ENCODE measurements at places on chromosomes 4 and X. TPM values are rescaled to one million over a fixed set of nuclear protein-coding genes. Genes with fewer than 3 reads are reported as not detected.

GRCh38 chr4:175906384-175906783 lies 94.3 kb upstream of the GPM6A start:
- no peak for DNase-seq

DNA sequence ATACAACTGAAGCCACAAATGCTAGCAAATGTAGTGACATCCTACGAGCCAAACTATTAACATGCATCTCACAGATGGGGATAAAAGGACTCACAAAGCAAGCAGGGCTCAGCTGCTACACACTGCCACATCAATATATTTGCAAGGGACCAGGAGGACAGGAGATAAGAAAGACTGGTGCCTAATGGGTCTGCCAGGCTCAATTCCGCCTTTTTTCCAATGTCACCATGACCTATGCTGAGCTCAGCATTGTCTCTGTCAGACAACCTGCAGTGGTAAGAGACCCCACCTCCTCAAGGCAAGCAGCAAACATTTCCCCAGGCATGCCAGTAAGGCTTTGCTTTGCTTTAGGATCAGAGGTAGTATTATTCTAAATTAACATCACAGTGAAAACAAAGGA lies 435 bp downstream of the DCX start:
- no peak for DNase-seq

DNA sequence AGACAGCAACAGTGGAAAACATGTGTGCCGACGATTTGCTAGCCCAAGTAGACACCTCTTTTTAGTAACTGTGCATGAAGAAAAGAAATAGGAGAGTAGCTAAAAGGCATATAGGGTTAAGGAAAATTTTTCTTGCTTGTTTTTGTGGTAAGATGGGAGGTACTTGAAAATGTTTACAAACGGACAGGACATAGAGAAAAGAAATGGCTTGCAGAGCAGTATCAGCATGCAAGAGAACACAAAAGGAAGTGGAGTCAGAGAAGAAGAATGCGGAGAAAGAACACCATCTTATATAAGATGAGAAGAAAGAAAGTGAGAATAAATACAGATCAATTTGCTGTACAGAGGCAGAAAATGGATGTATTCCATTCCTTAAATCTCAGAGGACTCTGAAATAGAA lies 263.7 kb upstream of the ETNPPL start:
- no peak for DNase-seq

Gene GJB1
- total RNA-seq = not detected

- no peak for DNase-seq
Observed at GRCh38 chrX:2521927-2522386, 21.2 kb upstream of the DHRSX start.

DNA sequence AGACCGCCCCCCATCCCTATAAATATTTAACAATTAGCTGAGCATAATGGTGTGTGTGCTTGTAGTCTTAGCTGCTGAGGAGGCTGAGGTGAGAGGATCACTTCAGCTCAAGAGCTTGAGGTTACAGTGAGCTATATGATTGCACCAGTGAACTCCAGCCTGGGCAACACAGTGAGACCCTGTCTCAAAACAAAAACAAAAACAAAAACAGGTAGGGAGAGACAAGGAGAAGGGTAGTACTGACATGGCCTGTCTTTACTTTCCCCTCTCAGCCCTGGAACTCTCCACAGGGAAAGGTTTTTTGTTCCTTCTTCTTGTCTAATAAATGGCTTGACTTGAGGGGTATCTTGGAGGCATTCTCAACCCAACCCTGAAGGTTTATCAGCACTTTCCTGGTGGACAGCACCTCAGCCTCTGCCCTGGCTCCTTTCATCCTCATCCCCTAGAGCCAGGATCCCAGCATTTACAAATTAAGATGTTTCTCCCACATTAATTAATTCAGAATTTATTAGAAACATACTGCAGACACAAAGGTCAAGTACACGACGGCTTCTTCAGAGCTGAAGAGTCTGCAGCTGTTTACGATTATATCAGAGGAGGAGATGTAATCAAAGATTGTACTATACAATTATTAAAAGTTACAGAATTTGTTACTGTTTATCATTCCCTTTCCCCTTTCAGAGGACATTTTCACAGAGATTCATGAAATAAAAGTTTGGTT lies 131.8 kb downstream of the AFF1 start:
- no peak for DNase-seq

DNA sequence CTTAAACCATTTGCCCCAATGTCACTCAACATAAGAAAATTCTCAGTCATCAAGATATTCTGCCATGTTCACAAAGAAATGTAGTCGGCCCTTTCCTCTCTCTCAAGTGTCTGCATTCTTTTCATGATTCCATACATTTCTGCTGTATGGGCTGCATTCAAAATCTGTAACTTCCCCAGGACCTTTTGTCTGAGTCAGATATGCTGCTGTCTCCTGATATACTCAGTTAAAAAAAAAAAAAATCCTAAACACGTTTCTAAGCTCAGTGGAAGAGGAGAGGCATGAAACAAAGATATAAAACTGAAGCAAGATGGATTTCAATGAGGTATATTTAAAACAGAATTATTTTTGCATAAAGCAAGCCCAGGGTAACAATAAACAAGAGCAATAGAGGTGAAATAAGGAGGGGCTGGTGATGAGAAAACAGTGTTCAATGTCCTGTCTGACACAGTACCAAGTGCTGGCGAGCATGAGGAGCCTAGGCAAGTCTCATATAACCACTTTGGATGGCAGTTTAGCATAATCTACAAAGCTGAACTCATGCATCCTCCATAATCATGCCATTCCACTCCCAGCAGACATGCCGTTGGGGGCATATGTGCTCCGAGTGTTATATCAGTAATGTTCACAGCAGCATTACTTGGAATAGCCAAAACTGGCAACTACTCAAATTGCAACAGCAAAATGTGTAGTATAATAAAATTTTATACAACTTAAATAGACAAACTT lies 76.7 kb downstream of the MANBA start:
- DNase-seq = no peak

DNA sequence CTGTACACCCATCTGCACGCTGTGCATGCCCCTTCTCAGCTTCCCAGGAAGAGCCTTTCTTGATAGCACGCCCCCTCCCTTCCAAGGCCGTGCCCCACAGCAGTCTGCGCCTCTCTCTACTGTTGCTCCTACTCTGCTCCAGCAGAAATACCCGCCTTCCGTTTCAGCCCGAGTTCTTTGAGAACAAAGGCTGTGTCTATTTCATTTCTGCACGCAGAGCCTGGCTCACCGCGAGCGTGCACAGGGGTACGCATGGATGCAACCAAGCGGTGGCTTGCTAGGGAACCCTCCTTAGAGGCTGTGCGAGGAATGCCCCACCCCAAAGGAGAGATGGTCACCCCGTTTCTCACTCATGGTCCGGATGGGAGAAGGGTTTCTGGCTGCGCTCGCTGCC lies 485 bp downstream of the AADAT start:
- DNase-seq = no peak

Gene ZNF518B
- 20.2 TPM for total RNA-seq

DNA sequence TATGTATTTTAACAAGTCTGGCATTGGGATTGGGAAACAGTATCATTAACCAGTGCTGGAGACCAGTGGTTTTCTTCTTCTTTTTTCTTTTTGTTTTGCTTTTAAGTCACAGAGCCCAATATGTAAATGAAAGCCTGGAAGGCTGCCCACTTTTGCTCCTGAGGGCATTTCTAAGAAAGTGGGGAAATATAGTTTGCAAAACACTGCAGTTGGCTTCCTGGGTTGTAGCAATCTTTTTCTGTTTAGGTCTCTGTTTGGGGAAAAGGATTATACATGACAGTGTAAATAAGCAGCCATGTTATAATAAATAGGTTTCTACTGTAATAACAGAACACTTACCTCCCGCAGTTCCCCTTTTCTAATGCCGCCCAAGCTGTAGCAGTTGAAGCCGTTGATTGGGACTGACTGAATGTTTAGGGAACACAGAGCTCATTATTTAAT lies 105.5 kb downstream of the TMEM164 start:
- DNase-seq = no peak

All from aorta (tissue), 5 donors.